Right forelimb (tissue), 1 donor: ENCODE measurements at places on chromosomes 3 and 15.

- peak; percentile 73 for DNase-seq
These were observed at the start of gene SCN5A for GRCh38 chr3:38649500-38650247. SCN5A (minus strand) TSS chr3:38649687; CDS start chr3:38633307, 16,380 bp downstream.

DNA sequence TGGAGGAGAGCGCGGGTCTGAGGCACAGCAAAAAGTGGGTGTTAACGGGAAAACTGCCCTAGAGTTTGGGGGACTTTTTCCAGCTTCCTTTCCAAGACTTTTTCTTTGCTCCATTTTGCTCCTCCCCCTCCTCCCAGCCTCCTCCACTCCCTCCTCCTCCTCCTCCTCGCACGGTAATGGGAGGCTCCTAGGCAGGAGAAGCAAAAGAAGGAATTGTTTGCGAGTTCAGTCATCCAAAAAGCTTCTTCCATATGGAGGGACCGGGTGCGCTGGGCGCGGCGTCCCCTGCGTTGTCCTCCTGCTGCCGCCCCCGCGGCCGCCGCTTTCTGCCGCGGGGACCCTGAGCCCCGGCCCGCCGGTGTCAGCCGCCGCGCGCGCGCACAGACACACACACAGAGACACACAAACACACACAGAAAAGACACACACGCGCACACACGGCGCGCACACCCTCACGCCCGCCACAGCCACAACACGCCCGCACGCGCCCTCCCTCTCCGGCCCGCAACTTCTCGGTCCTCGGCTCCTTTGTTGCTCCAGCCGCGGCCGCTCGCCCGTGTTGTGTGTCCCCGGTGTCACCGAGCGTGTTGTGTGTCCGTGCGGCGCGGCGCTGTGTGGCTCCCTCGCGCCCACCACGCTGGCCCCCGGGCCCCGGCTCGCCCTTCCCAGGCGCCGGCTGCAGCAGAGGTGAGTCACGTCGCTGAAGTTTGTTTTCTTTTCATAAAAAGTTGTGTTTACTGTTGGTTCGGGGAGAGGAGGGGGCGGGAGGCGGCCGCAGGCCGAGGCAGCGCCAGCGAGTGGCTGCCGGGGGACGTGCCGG lies at the start of gene BOC:
Gene BOC, plus strand, starts transcription at position 228 of the 820 bp plus-strand sequence. CDS start 38,246 bp downstream, outside the sequence.
- peak; percentile 87 for DNase-seq

DNA sequence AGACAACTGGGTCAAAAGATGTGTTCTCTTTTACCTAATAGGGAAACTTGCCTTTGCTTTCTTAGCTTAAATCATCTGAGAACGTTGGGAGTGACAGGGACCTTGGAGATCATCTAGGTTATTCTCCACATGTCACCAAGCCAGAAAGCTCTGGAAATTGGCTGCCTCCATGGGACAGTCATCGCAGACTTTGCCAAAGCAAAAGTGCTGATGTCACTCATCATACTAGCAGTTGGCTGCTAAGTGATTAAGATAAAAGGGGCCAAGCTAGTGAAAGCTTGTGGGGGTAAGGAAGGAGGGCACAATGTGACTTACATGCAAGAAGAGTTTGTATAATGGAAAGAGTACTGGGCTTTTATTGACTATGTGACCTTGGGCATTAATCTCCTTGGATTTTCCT lies 198.0 kb upstream of the PFN2 start:
- DNase-seq = no peak

DNA sequence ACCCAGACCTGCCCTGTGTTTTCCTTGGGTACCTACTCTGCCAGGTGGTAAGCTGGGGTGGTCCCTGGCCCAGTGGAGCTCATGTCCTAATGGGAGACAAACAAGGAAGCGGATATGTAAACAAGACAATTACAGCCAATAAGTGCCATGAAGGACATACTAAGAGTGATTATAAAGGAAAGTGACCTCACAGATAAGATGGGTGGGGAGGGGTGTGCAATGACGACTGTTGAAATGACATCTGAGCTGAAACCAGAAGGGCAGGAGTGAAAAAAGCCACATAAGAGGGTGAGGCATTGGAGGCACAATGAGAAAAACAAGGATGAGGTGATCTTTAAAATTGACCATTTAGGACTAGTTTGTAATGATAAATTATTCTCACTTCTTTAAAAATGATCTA lies 336.2 kb upstream of the IL12A start:
- DNase-seq = no peak

DNA sequence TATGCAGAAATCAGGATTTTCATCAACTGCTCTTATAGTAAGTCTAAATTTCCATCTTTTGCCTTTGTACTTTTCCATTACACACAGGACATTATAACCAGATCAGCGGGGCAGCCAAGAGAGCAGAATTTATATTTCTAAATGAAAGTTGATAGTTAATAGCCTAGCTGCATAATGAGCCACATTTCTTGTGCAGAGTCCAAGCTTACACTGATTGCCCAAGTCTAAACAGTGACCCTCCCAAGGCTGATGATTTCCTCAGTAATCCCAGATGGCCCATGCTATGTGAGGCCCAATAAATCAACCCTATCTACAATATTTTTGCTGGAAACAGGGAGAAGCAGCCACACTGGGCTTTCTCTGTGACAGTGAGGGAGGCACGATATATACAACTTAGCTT lies 475.8 kb upstream of the KCNMB2 start:
- DNase-seq = no peak

DNA sequence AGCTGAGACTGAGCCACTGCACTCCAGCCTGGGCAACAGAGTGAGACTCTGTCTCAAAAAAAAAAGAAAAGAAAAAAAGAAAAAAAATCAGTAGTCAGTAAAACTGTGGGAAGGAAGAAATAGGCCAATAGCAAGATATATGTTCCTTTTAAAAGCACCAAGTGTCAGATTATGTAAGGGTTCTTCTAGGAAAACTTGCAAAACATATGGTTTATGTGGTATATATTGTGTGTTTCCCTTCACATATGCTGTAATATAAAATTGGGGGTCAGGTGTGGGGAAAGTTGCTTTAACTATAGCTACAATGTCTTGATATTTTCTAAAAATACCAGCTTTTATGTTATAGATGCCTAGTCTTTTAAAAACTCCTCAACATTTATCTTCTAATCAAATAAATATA lies 64.6 kb downstream of the ESYT3 start:
- no peak for DNase-seq

GRCh38 chr3:138434276-138434874 lies at the start of gene ESYT3:
ESYT3 (plus strand) TSS chr3:138434616; CDS start chr3:138434799, 183 bp downstream.
- DNase-seq = peak; percentile 79

DNA sequence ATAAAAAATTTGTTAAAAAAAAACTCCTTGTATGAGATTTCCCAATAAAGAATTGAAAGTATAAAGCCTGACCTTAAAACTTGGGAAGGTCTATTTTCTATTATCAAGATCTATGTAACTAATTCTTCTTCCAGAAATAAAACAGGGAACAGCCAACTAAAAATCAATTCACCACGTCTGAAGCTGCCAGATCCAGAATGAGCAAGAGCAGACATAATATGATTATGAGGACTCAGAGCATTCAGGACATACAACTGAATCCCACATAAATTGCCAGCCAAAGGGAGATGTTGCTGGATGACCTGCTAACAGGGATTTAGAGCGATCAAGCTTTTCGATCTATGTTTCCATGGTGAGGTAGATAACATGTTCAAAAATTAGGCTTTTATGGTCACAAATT lies 1151.3 kb upstream of the CADM2 start:
- no peak for DNase-seq

DNA sequence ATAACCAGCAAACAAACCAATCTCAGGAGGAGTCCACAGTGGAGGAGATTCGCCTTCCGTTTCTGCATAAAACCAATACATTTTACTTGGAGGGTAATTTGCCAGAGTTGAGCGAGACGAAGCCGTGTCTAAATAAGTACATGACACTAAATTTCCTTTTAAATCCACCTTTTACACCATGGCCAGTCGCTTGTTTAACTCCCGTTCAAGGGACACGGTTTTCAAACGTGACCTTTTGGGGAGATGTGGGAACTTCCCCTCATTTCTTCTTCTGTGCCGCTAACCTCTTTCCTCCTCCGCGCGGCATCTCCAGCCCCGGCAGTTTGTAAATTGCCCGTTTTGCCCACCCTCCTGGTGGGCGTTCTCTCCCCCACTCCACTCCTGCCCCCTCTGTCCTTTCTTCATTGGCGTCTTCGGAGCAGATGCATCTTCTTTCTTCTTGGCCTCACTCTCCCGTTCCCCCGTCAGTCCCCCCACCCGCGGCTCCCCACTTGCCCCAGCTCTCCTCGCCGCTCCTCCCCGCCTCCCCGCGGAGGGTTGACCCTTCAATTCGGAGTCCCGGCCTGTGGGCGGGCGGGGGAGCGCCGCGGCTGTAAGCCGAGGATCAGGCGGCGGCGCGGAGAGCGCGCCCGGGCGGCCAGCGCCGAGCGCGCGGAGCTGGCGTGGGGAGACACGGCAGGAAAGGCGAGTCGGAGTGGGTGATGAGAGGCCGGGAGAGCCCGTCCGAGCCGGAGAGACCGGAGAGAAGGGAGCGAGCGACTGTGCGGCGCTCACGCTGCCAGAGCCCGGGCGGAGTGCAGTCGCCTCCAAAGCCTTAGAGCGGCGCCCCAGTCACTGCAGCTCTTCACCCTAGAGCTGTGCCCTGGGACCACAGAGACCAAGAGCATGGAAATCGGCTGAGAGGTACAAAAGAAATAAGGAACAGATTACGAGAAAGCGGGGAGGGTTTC lies at the start of gene NLGN1:
Gene NLGN1, plus strand, starts transcription at position 584 of the 950 bp plus-strand sequence.
- DNase-seq = peak; percentile 85

DNA sequence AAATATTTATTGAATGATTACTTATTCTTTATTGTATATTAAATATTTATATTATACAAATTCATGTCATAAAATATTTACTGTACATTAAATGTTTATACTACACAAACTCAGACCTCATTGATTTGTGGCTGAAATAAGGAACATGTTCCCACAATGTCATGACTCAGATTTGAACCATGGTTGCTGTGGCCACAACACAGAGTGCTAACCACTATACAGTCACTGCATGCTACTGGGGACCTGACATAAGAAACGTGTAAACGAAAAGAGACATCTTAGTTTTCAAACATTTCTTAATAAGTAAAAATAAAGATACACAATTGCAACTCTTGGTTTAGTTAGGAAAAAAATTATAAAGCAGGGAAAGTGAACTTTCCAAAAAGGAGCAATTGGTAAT lies 99.1 kb upstream of the AGTR1 start:
- no peak for DNase-seq

DNA sequence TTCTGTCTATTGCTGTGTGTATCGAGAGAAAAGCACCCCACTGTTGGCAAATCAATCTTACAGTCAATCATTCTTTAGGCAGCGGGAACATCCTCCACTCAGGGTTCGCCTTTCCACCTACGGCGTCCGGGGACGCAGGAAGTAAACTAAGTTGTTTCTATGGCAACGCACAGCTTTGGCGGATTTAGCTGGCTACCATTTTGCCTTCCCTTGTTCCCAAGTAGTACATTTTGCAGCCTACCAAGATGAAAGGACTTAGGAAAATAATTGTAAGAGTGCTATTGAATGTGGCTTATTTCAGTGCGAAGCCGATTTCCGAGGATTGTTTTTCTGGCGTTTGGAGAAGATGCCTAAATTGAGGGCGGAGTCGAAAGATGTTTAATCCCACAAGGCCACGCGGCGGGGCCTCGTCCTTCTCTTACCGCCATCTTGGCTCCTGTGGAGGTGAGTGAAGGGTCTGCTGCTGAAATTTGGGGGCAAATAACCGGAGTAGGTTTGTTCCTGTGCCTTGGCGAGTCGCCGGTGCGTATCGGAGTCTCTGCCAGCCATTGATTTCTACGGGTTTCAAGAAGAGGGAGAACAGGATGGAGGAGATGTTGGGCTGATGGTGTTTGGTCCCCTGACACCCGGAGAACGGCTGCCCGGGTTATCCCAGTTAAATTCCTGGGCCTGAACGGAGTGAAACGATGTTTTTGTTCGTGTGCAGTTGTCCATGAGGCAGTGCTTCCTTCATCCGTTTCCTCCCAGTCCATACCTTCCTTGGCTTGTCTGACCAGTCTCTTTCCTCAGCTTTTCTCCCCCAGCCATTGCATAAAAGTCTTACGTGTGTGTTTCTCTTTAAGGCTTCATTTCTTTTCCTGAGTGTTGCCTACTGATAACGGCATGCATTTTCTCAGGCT lies at the start of gene RPL35A:
Gene RPL35A, plus strand, starts transcription at position 413 of the 899 bp plus-strand sequence. CDS start 778 bp downstream, outside the sequence.
- DNase-seq = peak; percentile 92

- no peak for DNase-seq
These were observed 411.7 kb downstream of the MAGI1 start for GRCh38 chr3:65627062-65627461.

- no peak for DNase-seq
These were observed 5.0 kb downstream of the GPR156 start for GRCh38 chr3:120280026-120280425.

DNA sequence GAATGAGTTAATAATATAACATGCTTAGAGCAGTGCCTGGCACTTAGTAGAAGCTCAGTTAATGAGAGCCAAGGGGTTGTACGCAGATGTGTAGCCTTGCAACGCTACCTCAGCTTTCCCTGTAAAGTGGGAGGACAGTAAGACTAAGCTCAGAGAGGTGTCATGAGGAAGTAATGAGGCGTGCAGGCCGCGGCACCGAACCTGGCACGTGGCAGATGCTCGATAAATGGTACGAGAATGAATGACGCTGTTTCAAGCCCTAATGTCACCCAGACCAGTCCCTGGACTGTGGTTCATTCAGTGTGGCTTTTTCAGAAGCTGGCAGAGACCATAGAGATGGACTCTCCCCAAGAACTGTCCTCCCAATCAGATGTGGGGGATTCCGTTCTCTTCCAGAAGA lies 21.2 kb downstream of the GRIP2 start:
- no peak for DNase-seq

GRCh38 chr3:45475145-45475544 lies 86.8 kb downstream of the LARS2 start:
- no peak for DNase-seq

DNA sequence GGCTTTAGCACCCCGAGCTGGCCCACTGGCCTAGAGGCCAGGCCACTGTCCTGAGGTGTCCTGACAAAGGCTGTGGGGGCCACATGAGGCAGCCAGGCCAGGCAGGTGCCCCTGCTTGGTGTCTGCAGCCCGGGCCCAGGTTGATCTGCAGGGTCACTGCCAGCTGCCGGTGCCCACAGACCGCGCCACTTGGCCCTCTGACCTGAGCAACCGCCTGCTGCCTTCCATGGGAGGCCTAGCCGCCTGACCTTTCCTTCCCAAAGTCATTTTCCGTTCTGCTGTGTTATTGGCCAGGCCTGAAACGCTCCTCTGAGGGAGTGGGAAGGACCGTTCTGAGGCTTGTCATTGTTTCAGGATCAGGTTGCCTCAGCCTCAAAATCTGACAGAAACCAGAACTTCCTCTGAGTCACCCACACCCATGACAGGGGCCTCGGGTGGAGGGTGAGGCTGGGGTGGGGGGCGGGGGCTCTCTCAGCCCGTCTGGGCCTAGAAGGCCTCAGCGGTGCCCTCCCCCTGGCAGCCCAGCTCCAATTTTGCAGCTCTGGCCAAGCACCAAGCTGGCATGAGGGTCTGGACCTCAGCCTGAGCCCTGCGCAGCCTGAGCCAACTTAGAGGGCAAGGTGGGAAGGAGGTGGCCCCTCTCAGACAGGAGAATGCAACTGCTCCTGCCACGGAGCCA lies 140.7 kb upstream of the MEF2A start:
- DNase-seq = no peak

DNA sequence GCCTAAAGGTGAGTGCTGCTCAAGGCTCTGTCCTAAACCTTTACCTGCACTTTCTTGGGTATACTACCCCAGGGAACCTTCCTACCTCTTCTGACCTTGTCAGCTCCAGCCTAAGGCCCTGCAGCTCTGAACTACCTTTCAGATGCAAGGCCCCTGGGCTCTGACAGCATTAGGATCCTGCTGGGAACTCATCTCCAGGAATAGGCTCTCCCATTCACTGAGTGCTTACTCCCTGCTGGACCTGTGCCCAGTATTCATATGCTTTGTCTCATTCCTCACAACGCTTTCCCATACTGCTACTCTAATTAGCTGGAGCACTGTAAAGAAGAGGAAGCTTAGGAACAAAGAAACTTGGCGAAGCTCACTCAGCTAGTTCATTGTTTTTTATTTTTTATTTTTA lies 53.8 kb upstream of the RAB6B start:
- no peak for DNase-seq
